NCI-H1092 (cell line): ENCODE measurements at places on chromosomes 6 and 20.

DNA sequence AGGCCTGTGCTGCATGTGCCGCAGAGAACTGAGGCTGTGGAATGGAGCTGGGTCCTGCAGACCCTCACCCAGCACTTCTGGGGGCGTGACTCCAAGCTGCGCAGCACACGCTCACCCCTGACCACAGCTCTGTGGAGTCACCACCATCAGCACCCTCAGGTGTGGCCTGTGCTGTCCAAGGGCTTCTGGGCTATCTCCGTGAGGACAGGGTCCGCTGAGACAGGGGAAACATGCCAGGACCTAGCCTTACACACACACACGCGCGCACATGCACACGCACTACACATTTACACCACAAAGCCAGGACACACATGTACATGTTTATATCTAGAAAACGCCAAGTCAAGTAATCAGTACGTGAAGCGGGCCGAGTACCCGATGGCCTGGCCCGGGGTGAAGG is 26.8 kb upstream of the TCFL5 start:
- DNase-seq: no peak

DNA sequence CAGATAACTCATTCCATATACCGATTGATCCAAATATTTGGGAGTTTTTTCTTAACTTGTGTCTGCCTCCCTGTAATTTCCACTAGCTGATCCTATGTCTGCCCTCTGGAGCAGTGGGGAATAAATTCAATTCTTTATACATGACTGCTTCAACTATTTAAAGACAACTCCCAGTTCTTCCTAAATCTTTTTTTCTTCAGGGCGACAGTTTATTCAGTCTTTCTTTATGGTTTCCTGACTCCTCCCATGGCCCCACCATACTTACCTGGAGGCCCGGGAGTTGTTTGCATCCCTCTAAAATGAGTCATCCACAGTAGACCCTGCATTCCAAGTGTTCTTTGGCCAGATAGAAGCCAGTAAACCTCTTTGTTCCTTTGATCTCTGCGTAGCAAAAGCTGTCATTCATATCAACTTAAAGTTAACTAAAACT is 73.6 kb downstream of the LCA5 start:
- DNase-seq: no peak

GRCh38 chr20:21126581-21126870 is 644 bp downstream of the KIZ start:
- no peak for DNase-seq

GRCh38 chr20:10953437-10953836 is 279.6 kb upstream of the JAG1 start:
- no peak for DNase-seq

- DNase-seq: no peak
Measured at GRCh38 chr6:118810420-118811027, 83.4 kb upstream of the ASF1A start.

- DNase-seq: no peak
Measured at GRCh38 chr6:32906539-32906938, 34.3 kb downstream of the HLA-DMB start.

DNA sequence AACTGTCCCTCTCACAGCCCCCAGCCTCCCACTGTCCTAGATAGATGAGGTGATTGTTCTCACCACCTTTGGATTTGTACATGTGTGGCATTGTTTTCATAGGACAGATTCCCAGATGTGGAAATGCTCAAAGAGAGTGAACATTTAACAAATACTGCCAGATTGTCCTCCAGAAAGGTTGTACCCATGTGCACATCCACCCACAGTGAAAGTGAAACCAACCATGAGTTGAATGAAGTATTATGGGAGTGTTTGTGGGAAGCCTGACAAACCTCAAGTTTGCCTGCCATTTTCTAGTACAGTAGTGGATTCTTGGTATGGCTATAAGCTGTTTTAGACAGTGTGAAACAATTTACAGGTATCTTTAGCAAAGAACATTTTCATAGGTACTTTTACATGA is 42.7 kb downstream of the ANKRD6 start:
- no peak for DNase-seq

- DNase-seq: no peak
Measured at GRCh38 chr6:167454003-167454402, 129.1 kb downstream of the TTLL2 start.

GRCh38 chr6:157724960-157725741 is 97.9 kb upstream of the SNX9 start:
- DNase-seq: no peak

DNA sequence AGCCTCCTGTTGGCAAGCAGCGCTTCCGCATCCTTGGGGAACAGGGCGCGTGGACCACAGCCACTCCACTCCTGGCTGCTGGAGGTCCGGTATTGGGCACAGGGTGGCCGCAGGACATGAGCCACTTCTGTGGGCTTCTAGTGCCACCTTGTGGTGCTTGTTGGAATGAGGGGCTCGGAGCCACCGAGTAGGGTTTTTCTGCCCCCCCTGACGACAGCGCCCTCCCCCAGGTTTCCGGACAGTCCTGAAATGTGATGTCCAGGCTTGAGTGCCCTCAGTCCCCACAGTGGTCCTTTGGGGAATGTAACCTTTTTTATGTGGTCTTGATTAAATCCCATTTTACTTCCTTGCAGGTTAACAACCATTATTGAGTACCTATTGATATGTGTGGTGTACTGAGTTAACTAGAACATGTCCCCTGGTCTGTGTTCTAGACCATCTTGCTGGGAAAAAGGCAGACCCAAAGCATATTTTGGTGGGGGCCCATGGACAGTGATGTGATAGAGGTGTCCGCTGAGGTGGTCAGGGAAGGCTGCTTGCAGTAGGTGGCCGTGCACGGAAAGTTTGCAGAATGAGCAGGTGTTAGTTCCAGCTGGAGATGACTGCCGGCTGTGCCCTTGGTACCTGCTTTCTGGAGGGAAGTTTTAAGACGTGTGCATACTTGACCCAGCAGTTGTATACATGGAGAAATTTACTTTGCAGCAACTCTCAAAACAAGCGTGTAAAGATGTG is 70.0 kb downstream of the PTPN1 start:
- no peak for DNase-seq

GRCh38 chr6:4351520-4352321 is 216.3 kb upstream of the ECI2 start:
- no peak for DNase-seq

DNA sequence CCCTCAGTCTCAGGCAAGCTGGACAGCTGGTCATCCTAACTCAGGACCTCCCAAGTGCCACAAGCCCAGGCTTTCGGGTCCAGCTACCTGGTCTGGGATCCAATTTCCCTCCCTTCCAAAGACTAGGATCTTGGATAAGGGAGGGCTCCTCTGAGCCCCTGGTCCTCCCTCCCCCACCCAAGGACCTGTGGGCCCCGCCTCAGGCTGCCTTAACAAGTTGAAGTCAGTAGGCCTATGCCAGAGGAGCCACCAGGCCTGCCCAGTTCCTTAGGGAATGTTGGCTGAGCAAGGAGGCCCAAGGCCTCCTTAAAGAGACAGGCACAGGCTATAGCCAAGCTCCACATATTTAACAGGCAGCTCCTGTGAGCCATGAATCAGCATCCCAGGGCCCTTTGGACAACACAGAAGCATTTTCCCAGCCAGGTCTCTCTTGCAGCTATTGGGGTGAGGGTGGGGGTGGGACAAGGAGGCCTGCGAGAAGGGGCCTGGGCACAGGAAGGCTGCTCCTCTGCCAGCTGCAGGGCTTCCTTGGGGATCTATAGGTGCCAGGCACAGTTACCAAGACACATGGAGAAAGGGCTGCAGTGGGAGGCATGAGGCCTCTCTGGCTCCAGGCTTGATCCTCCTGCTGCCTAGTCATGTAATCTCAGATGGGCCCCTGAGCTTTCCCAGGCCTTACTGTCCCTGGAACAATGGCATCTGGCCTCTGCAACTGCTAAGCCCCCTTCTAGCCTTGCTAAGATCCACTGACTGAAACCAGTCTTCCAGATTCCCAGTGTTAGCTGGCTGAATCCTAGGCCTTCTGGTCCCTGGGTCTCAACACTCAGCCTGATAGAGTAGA is 27.4 kb upstream of the NOL4L start:
- DNase-seq: no peak

GRCh38 chr6:134247231-134247833 is 70.6 kb downstream of the SGK1 start:
- no peak for DNase-seq

- DNase-seq: no peak
Measured at GRCh38 chr20:60352596-60352995, 394.4 kb downstream of the CDH26 start.
